ENCODE measurements at places on chromosomes 7 and 10.

- no peak for DNase-seq
- H3K4me1 ChIP-seq: no peaks in the 10 kb centered on the region
- H3K27me3 ChIP-seq: no peaks in the 10 kb centered on the region
- H3K27ac ChIP-seq: no peak overlapping the region
- H3K36me3 ChIP-seq: no peaks in the 10 kb centered on the region
- H3K4me3 ChIP-seq: no peak overlapping the region
Measured at GRCh38 chr7:134839298-134839697, 59.9 kb downstream of the CALD1 start.

- H3K27ac ChIP-seq: no peak overlapping the region
- DNase-seq: no peak
- H3K4me1 ChIP-seq: peaks cover 18% of the 10 kb centered on the region
- no peaks in the 10 kb centered on the region for H3K27me3 ChIP-seq
Measured at GRCh38 chr10:44968500-44969400, 9.1 kb downstream of the RASSF4 start.

DNA sequence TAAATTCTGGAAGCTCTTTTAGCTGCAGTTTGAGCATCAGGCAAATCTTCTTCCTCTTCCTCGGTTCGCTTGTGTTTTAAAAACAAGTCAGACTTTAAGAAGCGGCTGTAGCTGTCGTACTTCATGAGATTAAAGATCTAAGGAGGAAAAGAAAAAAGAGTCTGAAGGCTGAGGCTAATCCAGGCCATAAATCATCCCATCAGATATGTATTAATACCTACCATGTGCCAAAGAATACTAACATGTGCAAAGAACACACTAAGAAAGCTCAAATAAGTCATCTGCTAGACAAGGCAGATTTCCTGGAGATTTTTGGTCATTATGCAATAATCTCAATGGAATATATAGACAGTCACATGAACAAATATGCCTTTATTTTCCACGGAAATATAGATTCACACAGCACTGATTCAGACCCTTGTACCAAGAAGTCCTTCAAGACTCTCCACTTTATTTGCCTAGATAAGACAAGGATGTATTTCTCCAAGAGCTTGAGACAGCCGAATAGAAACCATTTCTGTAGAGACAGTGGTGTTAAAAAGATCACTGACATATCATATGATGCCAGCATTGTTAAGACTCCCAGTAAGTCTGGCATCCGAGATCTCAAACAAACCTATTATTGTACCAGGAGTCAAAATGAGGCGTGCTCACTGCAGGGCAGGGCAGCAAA, 42.3 kb downstream of the RGS10 start:
- no peak for DNase-seq
- no peaks in the 10 kb centered on the region for H3K4me1 ChIP-seq
- no peak overlapping the region for H3K27ac ChIP-seq
- no peak overlapping the region for H3K4me3 ChIP-seq
- H3K27me3 ChIP-seq: no peaks in the 10 kb centered on the region
- no peaks in the 10 kb centered on the region for H3K36me3 ChIP-seq

GRCh38 chr10:4294996-4295792, 510.2 kb upstream of the KLF6 start:
- no peak overlapping the region for H3K27ac ChIP-seq
- H3K4me3 ChIP-seq: no peak overlapping the region
- no peaks in the 10 kb centered on the region for H3K4me1 ChIP-seq

DNA sequence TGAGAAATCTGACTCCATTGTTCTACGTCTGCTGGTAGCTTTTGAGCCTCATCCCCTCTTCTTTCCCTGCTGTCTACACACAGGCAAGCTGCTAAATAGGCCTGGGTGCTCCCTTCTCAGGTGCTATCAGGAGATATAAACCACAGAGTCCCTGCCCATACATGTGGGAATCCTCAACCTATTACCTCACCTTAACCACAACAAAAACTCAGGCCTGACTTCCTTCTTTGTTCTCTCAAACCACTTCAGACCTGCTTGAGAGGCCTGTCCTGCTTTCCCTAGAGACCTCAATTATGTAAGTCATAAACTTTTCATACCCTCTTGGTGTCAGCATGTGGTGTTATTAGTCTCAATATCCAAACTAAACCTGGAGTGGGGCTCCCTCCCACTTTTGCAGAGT, 75.0 kb upstream of the MAGI2 start:
- no peak for DNase-seq
- H3K27me3 ChIP-seq: no peaks in the 10 kb centered on the region
- no peaks in the 10 kb centered on the region for H3K36me3 ChIP-seq

- H3K27ac ChIP-seq: no peak overlapping the region
- no peaks in the 10 kb centered on the region for H3K27me3 ChIP-seq
- H3K4me3 ChIP-seq: no peak overlapping the region
Measured at GRCh38 chr10:118912961-118913600, 116.4 kb upstream of the NANOS1 start.

DNA sequence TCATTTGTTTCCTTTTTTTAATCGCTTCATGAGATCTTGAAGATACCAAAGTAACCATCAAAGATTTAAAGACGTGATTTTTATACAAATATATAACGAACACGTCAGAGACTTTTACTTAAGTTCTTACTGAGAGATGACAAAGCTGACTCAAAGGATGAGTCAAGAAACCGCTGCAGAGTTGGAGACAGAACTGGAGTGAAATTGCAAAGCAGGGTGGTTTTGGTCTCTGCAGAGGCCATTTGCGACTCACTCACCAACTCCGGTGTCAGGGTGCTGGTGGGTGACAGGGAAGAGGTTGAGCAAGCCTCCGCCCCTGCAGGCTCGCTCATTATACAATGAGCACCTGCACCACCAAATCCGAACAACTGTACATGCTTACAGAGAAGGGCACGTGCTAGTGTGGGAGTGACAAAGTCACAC, 75.2 kb downstream of the DNAJB6 start:
- H3K4me1 ChIP-seq: peaks cover 7% of the 10 kb centered on the region
- no peak for DNase-seq
- H3K36me3 ChIP-seq: peaks cover 49% of the 10 kb centered on the region
- no peaks in the 10 kb centered on the region for H3K27me3 ChIP-seq
- no peak overlapping the region for H3K4me3 ChIP-seq

- H3K4me3 ChIP-seq: no peak overlapping the region
- peaks cover 15% of the 10 kb centered on the region for H3K4me1 ChIP-seq
- DNase-seq: no peak
Measured at GRCh38 chr10:124477614-124478363, 16.2 kb downstream of the LHPP start.

DNA sequence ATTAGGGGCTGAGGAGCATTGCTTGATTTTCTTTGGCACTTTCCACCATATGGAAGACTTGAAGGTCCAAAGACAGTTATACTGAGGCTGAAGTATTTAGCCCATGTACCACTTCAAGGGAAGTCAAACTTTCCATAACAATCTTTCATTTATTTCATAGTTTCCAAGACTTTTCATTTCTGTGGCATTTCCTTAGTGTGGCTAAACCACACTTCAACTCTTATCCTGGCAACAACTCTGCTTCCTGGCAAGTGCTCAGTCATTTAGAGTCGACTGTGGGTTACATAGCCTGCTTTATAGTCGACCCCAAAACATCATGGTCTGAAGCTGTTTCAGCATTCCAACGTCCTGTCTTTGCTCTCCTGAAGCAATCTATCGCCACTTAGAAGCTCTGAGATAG, 343.0 kb upstream of the SEMA3D start:
- no peaks in the 10 kb centered on the region for H3K4me1 ChIP-seq
- H3K27ac ChIP-seq: no peak overlapping the region

DNA sequence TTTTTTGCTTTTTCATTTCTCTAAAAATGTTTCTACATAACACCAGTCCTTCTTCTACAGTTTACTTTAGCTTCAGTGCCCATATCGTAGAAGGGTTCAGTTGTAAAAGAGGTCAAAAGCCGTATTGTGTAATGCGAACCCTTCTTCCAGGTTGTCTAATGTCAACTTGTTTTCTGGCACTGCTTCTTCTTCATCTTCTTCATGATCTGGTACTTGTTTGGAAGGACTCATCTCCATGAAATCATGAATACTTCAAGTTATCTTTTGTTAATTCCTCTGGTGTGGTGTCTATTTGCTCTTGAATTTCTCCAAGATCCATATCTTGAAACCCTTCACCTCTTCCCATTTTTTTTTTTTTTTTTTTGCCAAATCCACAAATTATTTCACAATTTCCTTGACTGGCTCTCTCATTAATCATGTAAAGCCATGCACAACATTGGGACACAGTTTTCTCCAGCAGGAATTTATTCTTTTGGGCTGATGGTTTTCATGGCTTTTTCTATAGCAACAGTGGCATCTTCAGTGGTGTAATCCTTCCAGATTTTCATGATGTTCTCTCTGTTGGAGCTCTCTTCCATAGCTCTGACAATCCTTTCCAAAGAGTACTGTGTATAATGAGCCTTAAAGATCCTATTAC, 85.1 kb downstream of the CPED1 start:
- no peak overlapping the region for H3K4me3 ChIP-seq
- H3K27me3 ChIP-seq: no peaks in the 10 kb centered on the region
- no peaks in the 10 kb centered on the region for H3K4me1 ChIP-seq
- no peak overlapping the region for H3K27ac ChIP-seq
- H3K36me3 ChIP-seq: no peaks in the 10 kb centered on the region

DNA sequence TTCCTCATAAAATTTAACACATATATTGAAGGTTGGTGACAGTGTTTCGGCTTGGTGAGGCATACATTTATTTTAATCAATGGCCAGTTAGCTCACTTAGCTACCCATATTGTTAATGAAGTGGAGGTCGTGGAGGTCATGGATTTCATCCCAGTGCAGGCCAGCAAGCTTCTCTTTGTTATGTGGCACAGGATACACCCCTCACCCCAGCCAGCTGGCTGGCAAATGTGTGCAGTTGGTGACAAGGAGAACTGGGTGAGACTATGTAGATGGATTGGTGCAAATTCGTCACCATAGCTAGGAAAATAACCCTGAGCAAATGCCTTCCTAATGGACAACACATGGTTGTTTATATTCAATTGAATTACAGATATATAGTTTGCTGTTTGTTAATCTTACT, 50.5 kb upstream of the FOXP2 start:
- peaks cover 3% of the 10 kb centered on the region for H3K4me1 ChIP-seq
- no peak for DNase-seq
- H3K27ac ChIP-seq: no peak overlapping the region
- no peak overlapping the region for H3K4me3 ChIP-seq

- H3K27ac ChIP-seq: no peak overlapping the region
- no peaks in the 10 kb centered on the region for H3K36me3 ChIP-seq
- no peak for DNase-seq
- H3K4me3 ChIP-seq: no peak overlapping the region
- H3K27me3 ChIP-seq: no peaks in the 10 kb centered on the region
- no peaks in the 10 kb centered on the region for H3K4me1 ChIP-seq
Measured at GRCh38 chr7:117992635-117993376, 119.6 kb upstream of the CTTNBP2 start.

DNA sequence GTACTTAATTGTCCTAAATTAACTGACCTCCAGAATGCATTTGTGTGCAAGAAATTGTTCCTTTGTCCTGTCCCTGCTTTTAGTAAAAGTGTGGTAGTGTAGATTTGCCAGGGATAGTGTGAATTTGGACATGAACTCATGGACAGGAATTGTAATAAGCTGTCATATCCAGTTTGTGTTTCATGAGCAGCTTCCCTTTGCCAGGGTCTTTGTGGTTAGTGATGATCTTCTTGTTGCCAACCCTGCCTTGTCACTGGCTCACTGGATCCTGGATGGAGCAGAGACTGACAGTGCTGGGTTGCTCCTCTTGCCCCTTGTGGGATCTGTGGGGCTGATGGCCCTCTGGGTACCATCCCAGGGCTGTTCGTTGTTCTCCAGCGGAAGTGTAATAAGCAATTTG, 110.1 kb downstream of the CCNY start:
- DNase-seq: no peak
- no peak overlapping the region for H3K27ac ChIP-seq
- no peaks in the 10 kb centered on the region for H3K27me3 ChIP-seq

DNA sequence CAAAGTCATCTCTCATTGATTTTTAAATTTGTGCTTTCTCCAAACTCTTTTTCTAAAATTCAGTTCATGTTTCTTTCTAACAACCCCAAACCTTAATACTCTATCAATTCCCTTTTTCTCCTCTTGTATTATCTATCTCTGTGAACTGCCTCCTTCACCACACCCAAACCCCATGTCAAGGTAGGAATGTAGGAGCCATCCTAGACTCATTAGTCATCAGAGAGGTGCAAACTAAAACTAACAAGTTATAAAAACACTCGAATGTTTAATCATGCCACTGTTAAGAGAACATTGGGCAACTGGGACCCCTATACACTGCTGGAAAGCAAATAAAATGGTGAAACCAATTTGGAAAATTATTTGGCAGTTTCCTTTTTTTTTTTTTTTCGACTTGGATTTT, 533.8 kb upstream of the LRRN3 start:
- H3K4me3 ChIP-seq: no peak overlapping the region
- H3K27me3 ChIP-seq: no peaks in the 10 kb centered on the region
- no peak for DNase-seq
- no peaks in the 10 kb centered on the region for H3K4me1 ChIP-seq
- H3K27ac ChIP-seq: no peak overlapping the region
- H3K36me3 ChIP-seq: no peaks in the 10 kb centered on the region

GRCh38 chr7:157440346-157441022, 103.7 kb downstream of the DNAJB6 start:
- H3K27ac ChIP-seq: no peak overlapping the region
- DNase-seq: no peak
- H3K36me3 ChIP-seq: no peaks in the 10 kb centered on the region
- no peaks in the 10 kb centered on the region for H3K4me1 ChIP-seq
- no peak overlapping the region for H3K4me3 ChIP-seq

DNA sequence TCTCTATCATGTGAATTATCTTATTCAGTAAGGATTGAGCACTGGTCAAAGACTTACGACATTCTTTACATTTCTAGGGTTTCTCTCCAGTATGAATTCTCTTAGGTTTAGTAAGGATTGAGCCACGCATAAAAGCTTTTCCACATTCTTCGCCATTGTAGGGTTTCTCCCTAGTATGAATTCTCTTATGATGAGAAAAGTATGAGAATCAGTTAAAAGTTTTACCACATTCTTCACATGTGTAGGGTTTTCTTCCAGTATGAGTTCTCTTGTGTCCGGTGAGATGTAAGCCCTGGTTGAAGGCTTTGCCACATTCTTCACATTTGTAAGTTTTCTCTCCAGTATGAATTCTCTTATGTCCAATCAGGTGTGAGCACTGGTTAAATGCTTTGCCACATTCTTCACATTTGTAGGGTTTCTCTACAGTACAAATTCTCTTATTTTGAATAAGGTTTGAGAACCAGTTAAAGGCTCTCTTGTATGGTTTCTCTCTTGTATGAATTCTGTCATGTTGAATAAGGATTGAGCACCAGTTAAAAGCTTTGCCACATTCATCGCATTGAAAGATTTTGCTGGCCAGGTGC, 445.9 kb downstream of the ZNF479 start:
- H3K27me3 ChIP-seq: no peaks in the 10 kb centered on the region
- H3K4me3 ChIP-seq: no peak overlapping the region
- DNase-seq: no peak
- no peaks in the 10 kb centered on the region for H3K4me1 ChIP-seq
